ENCODE measurements at places on chromosomes 5 and 9.
A peak's percentile ranks its signal among the peaks of the same experiment; 100 is the strongest.

DNA sequence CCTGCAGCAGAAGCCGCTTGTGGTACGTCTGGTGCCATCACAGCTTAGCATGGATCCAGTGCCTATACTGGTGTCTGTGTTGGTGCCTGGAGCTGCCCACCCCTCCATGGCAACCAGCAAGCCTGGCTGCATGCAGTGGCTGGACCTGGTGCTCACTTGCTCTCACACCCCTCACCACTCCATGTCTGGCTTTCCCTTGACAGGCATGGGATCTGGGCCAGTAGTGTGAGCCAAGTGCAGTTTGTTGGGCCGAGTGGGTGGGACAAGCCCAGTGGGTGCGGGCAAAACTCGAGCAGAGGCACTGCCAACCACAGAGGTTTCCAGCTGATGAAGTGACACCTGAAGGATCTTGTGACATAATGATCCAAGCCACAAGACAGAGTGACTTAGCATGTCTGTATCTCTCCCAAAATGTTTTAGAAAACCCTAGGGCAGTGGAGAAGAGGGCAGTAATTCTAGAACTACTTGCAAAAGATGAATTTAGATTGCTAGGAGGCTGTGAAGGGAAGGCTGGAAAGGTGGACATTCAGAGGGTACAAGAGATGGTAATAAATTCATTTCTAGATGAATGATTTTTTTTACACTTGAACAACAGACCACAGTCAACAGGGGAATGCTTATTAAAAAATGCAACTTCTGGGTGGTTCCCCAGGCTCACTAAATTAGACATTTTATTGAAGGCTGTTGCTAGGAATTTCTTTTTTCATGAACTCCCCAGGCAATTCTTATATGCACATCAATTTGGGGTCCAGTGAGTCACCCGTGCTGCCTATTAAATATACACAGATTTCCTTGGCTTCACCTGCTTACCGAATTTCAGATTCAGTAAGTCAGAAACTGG is 660.3 kb downstream of the TLR4 start:
- no peak for DNase-seq

DNA sequence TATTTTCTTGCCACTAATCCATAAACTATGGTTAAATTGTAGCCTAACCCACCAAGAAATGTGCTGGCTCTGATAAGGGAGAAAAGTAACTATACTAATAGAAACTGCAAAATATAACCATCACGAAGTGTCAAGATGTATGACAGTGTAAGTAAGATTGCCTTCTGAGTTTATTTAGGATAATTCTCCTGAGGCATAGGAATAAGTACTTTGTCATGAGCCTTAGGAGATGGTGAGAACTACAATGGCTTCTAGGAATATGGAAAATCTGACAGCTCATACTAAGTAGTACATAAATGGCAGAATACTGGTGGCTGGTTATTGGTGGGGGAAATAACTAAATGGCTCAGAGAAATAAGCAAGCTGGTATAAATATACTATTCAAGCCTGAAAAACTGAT is 543.9 kb downstream of the PRR16 start:
- DNase-seq, result no peak

DNA sequence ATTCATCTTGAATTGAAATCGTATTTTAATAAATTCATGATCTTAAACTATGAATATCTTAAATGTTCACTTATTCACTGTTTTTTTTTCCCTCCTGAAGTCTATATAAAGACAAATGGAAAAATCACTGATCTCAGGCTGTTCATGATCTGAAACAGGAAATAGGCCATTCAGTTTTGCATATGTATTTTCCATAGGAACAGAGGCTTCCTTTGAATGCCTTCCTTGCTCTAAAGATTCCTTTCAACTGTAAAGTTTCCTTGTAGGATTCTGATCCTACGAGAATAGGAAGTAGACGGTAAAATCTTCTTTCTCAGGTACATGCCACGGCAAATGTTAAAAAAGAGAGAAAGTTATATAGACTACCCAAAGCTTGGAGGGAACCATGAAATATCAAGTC is 194.4 kb upstream of the PPP1R2B start:
- DNase-seq, result no peak

DNA sequence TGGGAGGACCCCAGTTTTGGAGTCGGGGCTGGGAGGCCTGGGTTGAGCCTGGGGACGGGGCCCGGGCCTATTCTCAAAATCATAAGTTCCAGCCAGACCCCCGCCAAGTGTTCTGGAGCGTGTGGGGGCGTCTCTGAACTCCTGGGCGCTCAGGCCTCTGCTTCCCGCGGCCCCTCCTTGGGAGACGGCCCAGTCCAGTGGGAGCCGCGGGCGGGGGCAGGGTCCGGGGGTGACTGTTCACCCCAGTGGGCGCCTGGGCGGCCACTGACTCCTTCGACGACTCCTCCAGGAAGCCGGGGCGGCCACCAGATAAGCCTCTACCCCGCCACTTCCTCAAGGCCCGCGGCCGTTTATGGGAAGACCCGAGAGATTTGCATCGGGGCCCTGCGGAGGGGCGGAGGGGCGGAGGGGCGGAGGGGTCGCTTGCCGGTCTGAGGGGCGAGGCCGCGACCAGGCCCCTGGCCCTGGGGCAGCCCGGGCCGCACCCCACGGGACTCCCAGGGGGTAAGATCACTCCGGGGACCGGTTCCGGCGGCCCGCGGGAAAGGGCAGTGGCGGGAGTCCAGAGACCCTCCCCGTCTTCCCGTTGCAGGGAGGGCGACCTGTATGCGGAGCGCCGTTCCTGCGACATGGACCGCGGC is 655 bp downstream of the TOR4A start:
- peak; percentile 30 for DNase-seq

GRCh38 chr5:172932313-172933017 is 26.8 kb upstream of the RPL26L1 start:
- peak; percentile 52 for DNase-seq

GRCh38 chr9:35748858-35749514 is at the start of the genes GBA2 and RGP1:
Gene GBA2 (minus strand): TSS chr9:35749228. CDS start chr9:35748704, 524 bp downstream.
Gene RGP1 (plus strand): TSS chr9:35749287. CDS start chr9:35749756, 469 bp downstream.
- DNase-seq, result peak; percentile 70

GRCh38 chr9:98831696-98832095 is 24.2 kb downstream of the GALNT12 start:
- DNase-seq, result no peak

GRCh38 chr5:138649316-138649720 is 74.1 kb upstream of the HSPA9 start:
- no peak for DNase-seq

- DNase-seq, result no peak
Measured at GRCh38 chr9:91312717-91313325, 48.9 kb downstream of the AUH start.

GRCh38 chr9:90579181-90579580 is 63.4 kb downstream of the DIRAS2 start:
- no peak for DNase-seq

- DNase-seq, result no peak
Measured at GRCh38 chr5:127425037-127425436, 92.4 kb upstream of the PRRC1 start.

DNA sequence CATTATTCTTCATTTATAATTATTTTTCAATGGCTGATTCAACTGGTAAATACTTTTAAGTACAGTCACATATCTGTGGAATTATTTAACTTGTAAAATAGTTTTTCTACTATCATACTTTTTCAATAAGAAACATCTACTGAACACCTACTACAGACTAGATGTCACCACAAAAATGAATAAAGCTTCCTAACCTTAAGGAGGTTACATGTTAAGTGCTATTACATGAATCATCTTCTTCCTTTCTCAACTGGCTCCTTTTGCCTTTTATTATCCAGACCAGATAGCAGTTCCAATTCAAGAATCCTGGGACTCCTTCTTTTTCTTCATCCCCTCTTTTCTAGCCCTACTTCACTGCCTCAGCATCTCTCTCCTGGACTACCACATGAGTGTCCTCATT is 4.7 kb downstream of the PGGT1B start:
- DNase-seq, result no peak

GRCh38 chr5:140116716-140117115 is 2.8 kb downstream of the PURA start:
- no peak for DNase-seq

- no peak for DNase-seq
Measured at GRCh38 chr5:88388476-88389337, 120.1 kb upstream of the TMEM161B start.

GRCh38 chr9:38018241-38018957 is 50.6 kb downstream of the SHB start:
- DNase-seq, result no peak

- DNase-seq, result no peak
Measured at GRCh38 chr9:14211564-14211963, 102.4 kb downstream of the NFIB start.

- DNase-seq, result peak; percentile 23
Measured at GRCh38 chr5:91283899-91284298, 99.2 kb downstream of the ARRDC3 start.

DNA sequence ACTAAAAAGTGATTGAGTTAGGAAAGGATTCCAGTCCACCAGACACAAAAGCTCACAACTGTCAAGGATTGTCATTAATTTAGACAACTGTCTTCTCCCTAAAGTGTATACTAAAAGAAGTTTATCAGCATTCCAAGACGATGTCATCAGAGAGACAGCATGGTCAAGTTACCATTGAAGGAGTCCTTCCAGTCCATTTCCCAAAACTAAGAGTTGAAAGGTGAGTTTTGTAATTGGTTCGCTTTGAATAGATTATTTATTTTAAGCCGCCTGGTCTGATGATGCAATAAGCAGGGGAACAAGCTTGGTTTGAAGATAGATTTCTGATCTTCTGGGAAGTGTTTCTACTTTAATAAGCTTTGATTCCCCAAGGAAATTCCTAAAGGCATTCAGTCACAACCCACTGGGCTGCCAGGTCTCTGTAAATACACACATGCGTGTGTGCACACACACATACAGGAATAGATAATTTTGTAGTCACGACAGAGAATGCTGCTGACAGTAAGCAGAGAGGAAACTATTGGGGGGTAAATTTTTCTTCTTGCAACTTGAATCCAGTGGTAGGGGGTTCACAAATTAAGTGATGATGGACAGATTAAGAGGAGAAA is 234.8 kb downstream of the PIK3R1 start:
- DNase-seq, result no peak

DNA sequence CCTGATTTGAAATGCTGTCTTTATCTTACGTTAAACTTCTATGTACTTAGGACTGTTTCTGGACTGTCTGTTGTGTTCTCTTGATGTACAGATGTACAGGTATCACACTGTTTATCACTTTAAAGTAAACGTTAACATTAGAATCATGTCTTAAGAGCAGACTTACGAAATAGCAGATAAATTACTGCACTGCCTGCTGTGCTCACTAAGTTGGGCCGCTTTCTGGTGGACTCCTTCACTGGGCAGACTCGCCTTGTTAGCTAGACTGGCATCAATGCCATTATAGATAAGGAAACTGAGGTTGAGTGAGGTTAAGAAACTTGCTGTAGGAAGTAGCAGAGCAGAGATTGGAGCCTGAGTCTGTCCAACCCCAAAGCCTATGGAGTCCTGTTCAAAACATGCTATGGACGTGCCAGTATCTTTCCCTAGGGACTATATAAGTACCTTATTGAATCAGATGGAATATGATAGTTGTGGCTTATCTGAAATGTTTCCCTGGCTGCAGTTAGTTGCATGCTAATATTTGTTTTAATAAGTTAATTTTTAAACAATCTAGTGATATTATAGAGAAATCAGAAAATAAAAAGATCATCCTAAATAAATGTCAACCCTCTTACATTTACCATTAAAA is 16.9 kb downstream of the ZNF618 start:
- no peak for DNase-seq

DNA sequence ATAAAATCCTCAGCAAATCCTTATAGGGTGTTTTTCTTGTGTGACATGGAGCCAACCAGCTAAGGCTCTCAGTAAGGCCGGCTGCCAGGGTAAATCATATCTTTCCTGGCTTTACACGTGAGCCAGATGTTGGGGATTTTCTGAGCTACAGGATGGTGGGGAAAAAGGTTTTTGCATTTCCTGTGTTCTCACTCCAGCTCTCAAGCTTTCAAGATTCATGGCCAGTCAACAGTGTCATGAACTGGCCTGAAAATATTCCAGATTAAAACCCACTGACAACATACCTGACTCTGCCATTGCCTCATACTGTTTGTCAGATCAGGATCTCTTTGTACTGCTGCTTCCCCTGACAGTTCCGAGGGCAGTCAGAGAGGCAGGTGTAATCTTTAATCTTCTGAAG is 306.9 kb downstream of the GLIS3 start:
- no peak for DNase-seq

DNA sequence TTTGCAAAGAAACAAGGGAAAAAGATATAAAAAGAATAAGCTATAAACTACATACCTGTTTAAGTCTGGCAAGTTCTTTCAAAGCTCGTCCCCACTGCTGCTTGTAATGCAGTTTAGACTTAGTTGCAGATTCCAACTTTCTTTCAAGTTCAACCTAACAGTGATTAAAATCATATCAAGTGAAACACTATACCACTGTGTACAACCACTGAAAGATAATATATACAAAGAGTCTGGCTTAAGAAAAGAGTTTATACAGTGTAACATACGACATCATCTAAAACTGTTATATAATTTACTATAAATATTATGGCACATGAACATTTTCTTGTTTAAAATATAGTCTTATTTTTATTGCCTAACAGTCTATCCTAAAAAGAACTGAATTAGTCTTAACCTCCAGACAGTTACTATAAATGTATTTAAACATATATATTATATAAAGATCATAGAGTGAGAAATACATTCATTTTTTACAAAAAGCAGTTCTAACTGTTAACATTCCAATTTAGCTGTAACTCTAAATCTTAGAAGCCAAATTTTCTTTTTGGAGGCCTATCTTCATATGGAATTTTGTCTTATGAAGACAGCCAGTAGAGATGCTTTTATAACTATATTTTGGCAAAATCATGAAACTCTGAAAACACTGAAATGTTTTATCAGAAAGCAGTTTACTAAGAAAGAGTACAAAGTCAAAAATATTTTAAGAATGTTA is 58.6 kb downstream of the CEP120 start:
- DNase-seq, result no peak

DNA sequence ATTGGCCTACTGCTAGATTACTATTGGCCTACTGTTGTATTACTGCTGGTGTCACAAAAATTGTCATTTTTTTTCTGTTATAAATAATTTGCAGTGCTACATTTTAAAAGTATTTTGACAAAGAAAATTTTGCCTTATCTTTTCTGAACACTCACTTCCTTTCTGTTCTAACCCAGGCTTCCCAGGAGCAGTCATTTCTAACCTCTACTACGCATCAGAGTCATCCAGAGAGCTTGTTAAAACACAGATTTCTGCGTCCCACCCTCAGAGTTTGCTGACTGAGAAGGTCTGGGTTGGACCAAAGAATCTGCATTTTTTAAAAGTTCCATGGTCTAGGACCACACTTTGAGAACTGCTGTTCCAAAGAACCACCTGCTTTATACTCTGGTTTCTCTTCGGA is 306.1 kb downstream of the GLIS3 start:
- DNase-seq, result no peak

- no peak for DNase-seq
Measured at GRCh38 chr9:2018764-2019558, 3.8 kb downstream of the SMARCA2 start.

All from inflammatory macrophage (primary cell).